Activated T-helper 17 cell treated with anti-CD3 and anti-CD28 coated beads, Interleukin-2, amount 50 U/mL, for 72 hours (primary cell): ENCODE measurements at places on chromosomes 13 and 19. TPM values are rescaled to one million over a fixed set of nuclear protein-coding genes. Genes with fewer than 3 reads are reported as not detected.

- ATAC-seq: peak; percentile 49
Observed at GRCh38 chr19:2476451-2477140, 669 bp downstream of the GADD45B start.

GRCh38 chr19:57075801-57076492 lies 43.8 kb upstream of the USP29 start:
- no peak for ATAC-seq

GRCh38 chr19:42295831-42296525 lies 6.0 kb upstream of the PRR19 start:
- ATAC-seq: peak; percentile 81

GRCh38 chr19:28999724-29000433 lies 213.1 kb downstream of the UQCRFS1 start:
- ATAC-seq: no peak

- ATAC-seq: no peak
Observed at GRCh38 chr19:45440259-45440638, 16.5 kb upstream of the ERCC1 start.

DNA sequence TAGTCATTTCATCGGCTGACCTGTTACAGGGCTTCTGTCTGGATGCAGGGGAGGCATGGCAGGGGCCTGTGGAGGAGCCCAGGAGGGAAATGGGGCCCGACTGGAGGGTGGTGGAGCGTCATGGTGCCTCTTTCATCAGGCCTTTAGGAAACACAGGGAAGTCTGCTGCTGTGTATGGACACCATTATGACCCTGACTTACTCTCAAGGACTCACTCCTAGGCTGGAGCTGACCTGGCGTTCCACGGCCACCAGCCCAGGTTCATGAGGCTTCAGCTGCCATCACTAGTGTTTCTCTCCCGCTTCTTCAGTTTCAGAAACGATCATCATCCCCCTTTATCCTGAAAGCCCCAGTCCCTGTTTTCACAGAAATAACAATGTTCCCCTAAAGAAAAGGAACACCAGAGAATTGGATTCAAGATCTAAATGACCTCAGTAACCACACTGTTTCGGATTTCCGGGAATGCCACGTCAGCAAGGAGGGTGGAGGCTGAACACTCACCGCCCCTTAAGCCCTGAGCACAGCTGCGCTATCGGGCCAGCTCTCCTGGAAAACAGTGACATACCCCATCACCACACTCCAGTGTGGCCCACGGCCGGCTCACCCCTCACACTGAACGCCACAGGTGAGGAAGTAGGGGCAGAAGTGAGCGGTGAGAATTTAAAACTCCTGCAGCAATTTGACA lies 67.6 kb downstream of the SOX1 start:
- ATAC-seq: no peak

GRCh38 chr13:89382981-89383380 lies 1711.8 kb downstream of the SLITRK5 start:
- ATAC-seq: no peak

- no peak for ATAC-seq
Observed at GRCh38 chr13:46332772-46333171, 54.3 kb downstream of the RUBCNL start.

- ATAC-seq: no peak
Observed at GRCh38 chr19:13133241-13133870, 15.3 kb downstream of the NACC1 start.

DNA sequence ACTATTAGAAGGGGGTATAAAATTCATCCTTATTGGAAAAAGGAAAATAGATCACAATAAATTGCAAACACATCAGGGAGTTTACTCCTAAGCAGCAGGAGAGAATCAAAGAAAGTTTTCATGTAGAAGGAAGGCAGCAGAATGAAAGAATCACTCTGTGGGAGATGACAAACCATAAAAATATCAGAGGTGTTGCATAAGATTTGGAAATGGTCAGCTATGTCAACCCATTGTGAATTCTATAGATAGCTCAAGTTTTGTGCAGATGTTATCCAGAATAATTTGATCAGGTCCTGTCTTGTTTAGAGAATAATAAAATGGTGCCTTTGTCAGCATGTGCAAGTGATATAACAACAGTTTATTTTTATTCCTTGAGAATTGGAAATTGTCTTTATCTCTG lies 622.4 kb downstream of the DCT start:
- no peak for ATAC-seq

DNA sequence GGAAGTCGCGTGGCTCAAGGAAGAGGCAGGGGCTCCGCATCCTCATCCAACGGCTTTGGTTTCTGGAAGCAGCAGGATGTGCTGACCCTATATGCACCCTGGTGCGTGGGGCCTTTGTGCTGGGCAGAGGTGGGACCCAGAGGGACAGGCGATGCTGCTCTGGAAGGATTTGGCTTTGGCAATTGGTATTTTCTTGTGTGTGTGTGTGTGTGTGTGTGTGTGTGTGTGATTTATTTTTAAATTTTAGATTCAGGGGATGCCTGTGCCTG lies 321.9 kb upstream of the ZNF507 start:
- ATAC-seq: no peak

- ATAC-seq: peak; percentile 65
Observed at GRCh38 chr19:41192574-41193429, at the start of gene CYP2S1. Gene CYP2S1 (plus strand): TSS chr19:41193219. CDS start chr19:41193265, 46 bp downstream.

GIPC3 gene
- 0.32 TPM for total RNA-seq

RNF17 gene
- 0.39 TPM for total RNA-seq
